ENCODE measurements at places on chromosomes 3 and 15. TPM values are rescaled to one million over a fixed set of nuclear protein-coding genes. Genes with fewer than 3 reads are reported as not detected.

Gene HRG
- total RNA-seq: not detected

Gene CGNL1
- 4.5 TPM for total RNA-seq

Gene CD276
- total RNA-seq: 29.9 TPM

Gene PTX3
- 1.1 TPM for total RNA-seq

Gene ANKRD28
- total RNA-seq: 55.3 TPM

Gene LIPC
- 2.3 TPM for total RNA-seq

Gene FILIP1L
- total RNA-seq: 37.0 TPM

Gene PLCL2
- total RNA-seq: 15.0 TPM

- DNase-seq: no peak
Observed at GRCh38 chr3:35486295-35486694, 153.0 kb upstream of the ARPP21 start.

- DNase-seq: no peak
Observed at GRCh38 chr3:114660808-114661207, 367.0 kb downstream of the TIGIT start.

GRCh38 chr15:86558252-86558651 is 478.6 kb downstream of the AGBL1 start:
- no peak for DNase-seq

GRCh38 chr3:66666362-66666761 is 165.5 kb upstream of the LRIG1 start:
- DNase-seq: no peak

DNA sequence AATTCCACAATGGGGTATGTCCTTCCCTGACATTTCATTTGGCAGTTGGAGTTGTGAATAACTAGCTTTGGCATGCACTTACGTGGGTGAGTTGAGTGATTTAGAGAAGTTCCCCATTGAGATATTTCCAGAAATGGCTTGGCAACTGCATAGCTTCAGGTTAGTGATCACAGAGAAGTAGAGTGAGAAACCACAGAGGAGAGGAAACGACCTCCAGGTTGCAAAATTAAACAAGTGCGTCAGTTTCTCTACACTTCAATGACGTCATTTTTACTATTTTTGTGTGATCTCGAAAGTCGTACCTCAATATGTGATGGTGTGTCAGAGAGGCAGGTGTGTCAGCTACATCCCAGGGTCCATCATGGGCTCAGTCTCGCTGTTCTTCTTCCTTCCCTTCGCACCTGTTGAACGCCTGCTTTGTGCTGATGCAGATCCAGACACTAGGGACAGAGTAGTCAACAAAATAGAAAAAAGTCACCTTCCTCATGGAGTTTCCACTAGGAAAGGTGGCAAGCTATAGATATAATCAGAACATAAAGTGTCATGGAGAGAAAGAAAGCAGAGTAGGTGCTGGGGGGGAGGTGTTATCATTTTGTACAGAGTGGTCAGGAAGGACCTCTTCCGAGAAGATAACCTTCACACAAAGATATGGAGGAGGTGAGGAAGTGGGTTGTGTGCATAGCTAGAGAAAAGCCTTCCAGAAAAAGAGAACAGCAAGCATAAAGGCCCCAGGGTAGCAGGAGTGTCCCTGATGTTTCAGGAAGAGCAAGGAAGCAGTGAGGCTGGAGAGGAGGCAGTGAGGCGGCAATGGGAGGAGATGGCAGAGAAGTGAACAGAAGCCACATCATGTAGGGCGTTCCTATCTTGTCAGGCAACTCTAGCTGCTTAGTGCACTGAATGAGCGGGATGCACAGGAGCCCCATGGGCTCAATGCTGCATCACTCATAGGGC is 75.6 kb downstream of the MCTP2 start:
- DNase-seq: no peak

DNA sequence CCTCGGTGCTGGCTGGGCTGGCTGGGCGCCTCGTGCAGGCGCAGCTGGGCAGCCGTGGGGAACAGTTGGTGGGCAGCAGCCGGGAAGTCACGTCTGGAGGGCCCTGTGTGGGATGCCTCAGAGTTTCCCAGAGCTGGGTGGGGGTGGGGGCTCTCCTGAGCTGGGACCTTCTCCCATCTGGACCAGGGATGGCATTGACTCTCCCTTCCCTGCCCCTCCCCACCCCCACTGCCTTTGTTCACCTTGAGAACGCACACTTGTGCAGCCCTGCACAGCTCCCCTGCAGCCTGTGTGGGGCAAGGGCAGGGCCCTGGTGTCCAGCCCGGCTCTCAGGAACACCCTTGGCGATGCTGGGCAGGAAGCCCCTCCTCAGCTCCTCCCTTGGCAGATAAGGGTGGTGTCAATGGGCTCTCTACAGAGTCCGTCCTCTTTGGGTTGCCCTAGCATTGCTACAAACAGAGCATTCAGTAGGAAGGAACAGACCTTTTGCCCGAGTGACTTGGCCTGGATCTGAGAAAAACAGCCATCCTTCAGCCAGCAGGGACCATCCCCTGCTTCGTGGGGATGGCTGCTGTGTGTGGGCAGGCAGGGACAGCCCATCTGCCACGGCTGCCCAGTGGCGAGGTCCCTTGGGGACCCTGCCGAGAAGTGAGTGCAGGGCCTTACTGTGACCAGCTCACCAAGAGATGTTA is 25.5 kb upstream of the KLF13 start:
- DNase-seq: no peak

- DNase-seq: no peak
Observed at GRCh38 chr3:13015286-13016082, 57.7 kb downstream of the IQSEC1 start.

DNA sequence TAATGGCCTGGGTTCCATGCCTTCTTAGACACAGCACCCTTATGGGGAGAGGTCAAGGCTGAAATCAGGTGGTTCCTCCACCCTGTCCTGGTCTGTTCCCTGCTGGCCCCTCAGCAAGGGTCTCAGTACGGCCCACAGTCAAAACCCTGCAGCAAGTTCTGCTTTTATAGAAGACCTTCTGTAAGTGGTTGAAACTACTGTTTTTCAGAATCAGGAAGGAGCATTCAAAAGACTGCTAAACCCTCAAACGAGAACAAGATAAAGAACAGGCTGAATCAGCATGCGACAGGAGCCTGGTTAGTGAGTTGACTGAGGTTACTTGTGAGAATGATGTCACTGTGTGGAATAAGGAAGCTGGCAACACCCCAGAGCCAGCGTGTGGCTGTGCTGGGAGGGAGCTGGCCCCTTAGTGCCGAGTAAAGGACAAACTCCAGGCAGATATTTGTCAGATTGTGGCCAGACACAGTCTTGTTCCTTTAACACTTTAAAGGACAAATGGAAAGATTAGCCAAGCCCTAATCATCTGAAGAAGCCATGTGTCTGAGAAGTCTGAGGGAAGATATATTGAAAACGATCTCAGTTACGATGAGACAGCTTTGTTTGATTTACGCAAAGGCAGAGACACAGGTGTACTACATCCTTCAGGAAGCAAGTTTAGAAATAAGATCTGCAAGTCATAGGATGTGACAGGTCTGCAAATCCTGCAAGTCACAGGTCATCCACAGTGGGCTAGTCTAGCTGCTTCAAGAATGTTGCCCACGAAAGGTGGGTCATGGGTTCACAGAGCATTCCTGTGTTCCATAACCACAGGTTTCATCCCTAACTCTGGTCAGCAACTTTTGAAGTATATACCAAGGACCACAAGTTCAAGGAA is 54.0 kb downstream of the B3GNT5 start:
- DNase-seq: peak; percentile 97

GRCh38 chr3:14909250-14909649 is 38.1 kb upstream of the NR2C2 start:
- no peak for DNase-seq

DNA sequence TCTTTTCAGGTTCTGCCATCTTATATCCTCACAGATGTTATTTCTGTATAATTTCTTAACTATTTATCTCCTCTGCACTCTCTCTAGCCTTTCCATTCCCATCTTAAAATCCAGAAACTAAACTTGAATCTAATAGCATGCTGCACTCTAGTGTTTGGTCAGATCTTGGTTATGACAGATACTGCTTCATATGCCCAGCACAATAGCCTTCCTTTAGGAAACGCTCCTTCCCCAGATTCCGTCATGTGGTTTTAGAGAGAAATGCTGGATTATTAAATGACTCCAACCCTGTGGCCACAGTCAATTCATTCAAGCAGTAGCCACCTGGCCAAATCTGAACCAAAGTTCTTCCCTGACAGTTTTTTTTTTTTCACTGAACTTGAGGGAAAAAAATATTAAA is 19.4 kb downstream of the RASGRP1 start:
- no peak for DNase-seq

DNA sequence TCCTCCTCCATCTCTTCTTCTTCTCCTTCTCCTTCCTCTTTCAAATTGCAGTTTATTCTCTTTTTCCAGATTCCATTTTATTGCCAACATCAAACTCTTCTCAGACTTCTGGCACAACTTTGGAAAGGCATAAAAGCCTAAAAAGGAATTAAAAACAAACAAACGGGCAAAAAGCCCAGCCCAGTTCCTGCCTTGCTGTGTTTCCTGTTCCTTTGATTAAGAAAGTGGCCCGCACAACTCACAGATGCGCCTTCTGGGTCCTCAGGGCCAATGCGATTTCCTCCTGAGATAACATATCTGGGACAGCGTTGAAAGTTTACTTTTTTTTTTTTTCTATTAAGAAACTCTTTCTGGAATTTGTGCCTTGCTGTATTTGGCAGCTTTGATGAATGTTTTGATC is 158.7 kb upstream of the UBE3A start:
- no peak for DNase-seq

DNA sequence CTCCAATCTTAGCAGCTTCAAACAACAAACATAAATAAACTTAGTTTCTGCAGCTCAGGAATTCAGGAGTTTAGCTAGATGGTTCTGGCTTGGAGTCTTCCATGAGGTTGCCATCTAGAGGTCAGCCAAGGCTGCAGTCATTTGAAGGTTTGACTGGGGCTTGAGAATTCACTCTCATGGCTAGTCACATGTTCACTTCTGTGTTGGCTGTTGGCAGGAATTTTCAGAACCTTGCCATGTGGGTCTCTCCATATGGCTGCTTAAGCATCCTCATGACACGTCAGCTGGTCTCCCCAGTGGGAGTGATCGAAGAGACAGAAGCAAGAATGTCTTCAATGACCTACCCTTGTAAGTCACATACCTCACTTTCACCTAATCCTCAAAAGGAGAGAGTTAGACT is 269.2 kb upstream of the CNTN3 start:
- DNase-seq: peak; percentile 2

DNA sequence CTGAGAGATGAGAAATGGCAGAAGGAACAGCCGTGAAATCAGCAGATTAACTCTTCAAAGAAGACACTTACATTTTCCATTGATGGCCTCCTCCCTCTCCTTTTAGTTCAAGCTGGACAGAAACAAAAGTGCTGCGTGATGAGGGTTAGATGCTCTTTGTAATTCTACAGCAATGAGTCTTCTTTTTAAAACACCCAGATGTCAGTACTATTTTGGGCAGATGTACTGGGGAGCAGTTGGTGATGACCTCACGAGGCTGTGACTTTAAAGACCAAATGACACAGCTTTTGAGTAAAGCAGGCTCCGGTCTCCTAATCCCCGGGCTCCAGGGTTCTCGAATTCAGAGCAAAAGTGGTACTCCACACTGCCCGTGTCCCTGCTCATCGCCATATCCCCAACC is 198.2 kb downstream of the SLCO3A1 start:
- DNase-seq: no peak

GRCh38 chr3:111739311-111739911 is 119.7 kb upstream of the PHLDB2 start:
- DNase-seq: peak; percentile 19

- DNase-seq: no peak
Observed at GRCh38 chr3:41237907-41238306, 38.6 kb downstream of the CTNNB1 start.

- DNase-seq: no peak
Observed at GRCh38 chr3:141228395-141228794, 3.2 kb upstream of the PXYLP1 start.

DNA sequence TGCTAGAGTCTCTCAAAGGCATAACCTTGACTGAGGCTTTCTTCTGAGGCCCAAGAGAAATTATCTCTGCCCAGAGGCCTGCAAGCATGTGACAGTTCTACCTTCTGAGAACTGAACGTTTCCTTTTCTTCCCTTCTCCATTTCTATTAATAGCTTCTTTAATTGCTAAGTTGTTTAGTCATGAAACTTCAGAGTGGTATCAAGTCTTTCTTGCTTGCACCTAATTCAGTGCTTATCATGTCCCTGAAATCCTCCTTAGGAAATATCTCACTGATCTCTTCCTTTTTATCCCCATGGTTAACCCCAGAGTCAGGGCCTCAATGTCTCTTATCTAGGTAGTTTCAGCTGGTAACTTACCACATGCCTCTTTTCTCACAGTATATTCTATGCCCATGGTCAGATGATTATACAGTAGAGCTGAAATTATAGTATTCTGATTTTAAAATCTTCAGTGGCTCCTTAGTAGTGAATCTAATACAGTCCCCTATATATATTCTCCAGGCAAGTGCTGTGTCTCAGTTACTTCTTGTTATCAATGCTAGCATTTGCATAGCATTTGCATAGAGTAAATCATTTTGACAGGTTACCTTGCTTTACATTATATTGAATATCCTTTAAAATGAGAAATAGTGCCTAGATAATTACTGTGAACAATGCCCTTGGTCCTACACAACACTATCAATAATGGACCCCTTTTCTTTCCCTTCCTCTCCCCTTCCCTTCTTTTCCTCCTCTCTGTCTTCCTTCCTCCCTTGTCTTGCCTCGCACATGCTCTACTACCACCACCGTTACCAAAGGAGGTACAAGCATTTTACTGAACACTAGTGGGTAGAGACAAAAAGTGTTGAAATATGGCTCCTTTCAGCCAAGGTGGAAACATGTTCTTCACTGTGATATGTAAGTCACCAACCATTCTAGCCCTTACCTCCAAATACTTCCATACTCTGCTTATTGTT is 33.0 kb downstream of the KBTBD8 start:
- DNase-seq: no peak

- DNase-seq: no peak
Observed at GRCh38 chr3:3172627-3173026, 6.9 kb downstream of the CRBN start.

DNA sequence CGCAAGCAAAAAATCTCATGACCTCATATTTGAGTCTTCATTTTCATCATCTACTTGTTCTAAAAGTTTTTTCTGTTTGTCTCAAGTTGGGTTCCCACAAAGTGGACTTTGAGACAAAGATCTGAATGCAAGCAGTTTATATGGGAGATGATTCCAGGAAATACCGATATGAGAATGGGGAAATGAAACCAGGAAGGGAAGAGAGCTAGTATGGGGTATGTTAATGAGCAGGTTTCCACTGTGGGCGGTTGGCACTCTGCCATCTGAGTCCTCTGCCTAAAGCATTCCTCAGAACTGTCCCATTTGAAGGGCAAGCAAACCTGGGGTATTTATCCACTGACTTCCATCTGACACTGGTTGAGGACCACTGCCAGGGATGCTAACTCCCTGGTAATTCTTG is 8.8 kb downstream of the ADPRH start:
- DNase-seq: peak; percentile 65

DNA sequence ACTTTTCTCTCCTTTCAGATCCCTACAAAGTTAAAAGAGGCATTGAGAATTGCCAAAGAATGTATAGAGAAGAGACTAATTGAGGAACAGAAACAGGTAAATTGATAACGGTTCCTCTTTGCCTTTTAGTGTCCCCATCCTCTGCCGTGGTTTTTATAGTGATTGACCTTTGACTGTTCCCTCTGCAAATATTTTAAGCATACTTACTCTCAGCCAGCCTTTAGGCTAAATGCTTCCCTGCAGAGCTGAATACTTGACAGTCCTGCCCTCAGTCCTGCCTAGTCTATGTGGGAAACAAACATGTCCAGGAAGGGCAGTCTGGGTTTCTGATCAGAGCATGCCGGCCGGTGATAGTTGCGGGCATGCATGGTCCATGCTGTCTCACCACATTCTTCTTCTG is 24.7 kb downstream of the PDHB start:
- DNase-seq: no peak

All from mucosa of descending colon (tissue), 3 donors.